ENCODE measurements at places on chromosomes 6 and 20. TPM values are rescaled to one million over a fixed set of nuclear protein-coding genes. Genes with fewer than 3 reads are reported as not detected.

The C20orf141 gene
- not detected for total RNA-seq

The PFDN4 gene
- 41.0 TPM for total RNA-seq

The FKBP1C gene
- not detected for total RNA-seq

The CCM2L gene
- 4.6 TPM for total RNA-seq

The RTN4IP1 gene
- total RNA-seq, result 7.6 TPM

The TINAG gene
- not detected for total RNA-seq

The TMEM14C gene
- total RNA-seq, result 159 TPM

The PKHD1 gene
- total RNA-seq, result 1.1 TPM

The KIF25 gene
- total RNA-seq, result not detected

The SLC22A3 gene
- 3.4 TPM for total RNA-seq

The LTA gene
- not detected for total RNA-seq

The AMD1 gene
- total RNA-seq, result 50.2 TPM

The CEBPB gene
- total RNA-seq, result 149 TPM

The BEND3 gene
- total RNA-seq, result 3.6 TPM

The SPATA2 gene
- total RNA-seq, result 4.0 TPM

The TBX18 gene
- total RNA-seq, result 8.8 TPM

The SEC63 gene
- total RNA-seq, result 58.7 TPM

The PRDM13 gene
- not detected for total RNA-seq

The GSTA1 gene
- total RNA-seq, result 0.88 TPM

The GPR63 gene
- 0.16 TPM for total RNA-seq

The PRR18 gene
- total RNA-seq, result not detected

The PM20D2 gene
- 21.3 TPM for total RNA-seq
